ENCODE measurements at places on chromosomes 16 and 17.
A peak's percentile ranks its signal among the peaks of the same experiment; 100 is the strongest.

DNA sequence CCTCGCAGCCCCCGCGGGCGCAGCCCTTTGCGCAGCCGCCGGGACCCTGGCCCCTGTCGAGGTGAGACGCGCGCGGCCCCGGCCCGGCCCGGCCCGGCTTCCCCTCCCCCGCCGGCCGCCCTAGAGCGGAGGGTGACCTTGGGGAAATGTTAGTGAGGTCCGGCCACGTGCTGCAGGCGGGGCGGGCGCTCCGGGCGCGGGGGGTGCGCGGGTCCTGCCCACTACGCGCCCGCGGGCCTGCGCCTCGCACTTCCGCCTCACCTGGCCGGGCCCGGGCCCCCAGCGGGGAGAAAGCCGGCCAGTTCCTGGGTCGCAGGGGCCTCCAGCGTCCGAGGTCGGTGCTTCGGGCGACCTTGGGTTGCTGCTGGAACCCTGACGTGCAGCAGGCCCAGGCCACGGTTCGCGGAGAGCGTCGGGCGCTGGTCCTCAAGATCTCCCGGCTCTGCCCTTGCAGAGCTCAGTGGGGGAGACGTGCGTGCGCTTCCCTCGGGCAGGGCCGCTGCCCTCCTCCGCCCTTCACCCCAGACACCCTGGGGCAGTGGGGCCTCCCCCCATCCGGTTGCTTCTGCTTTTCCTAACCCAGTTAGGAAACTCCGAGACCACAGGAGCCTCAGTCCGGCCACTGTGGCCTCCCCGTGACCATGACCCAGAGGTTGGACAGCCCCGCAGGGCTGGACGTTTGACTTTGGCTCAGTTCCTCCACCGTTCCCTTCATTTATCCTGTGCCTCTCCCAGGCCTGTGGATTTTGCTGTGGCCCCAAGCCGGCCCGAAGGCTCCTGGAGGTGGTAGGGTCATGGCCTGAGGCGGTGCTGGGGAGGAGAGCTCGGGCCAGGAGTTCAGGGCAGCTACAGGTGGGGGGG is 791 bp downstream of the MCRIP2 start:
- DNase-seq: no peak

DNA sequence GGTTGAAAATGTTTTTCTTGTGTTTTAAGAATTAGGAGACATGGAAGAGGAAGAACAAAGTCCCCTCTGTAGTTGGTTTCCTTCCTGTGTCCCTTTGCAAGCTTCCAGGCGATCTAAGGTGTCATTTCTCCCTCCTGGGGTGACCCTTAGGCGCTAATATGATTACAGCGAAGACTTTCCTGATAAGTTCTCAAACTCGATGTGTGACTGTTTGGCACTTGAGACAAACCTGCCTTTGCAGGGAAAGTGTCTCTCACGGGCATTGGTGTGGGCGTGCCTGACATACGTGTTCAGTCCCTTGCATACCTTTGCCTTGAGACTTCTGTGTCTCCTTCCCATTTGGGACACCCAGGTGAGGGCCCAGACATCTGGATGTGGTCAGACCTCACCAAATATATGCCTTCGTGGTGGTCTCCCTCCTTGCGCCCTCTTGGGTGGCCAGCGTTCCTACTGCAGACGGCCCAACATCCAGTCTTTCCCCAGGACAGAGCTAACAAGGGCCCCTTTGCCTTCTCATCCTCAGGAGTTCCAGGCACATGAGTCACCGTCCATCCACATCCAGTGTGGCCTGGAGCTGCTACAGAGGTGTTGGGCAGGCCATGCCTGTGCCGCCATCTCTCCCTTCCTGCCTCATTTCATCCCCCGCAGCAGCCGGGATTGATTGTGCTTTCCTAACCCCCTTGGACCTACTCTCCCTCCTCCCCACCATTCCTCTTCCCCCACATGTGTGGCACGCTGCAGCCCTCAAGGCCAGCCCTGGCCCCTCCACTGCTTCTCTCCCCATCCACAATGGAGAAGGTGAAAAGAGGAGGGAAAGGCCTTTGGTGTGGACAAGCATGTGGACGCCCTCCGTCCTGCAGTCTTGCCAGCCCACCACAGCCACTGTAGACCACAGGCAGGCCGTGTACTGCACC is 3.1 kb upstream of the JPT2 start:
- no peak for DNase-seq

DNA sequence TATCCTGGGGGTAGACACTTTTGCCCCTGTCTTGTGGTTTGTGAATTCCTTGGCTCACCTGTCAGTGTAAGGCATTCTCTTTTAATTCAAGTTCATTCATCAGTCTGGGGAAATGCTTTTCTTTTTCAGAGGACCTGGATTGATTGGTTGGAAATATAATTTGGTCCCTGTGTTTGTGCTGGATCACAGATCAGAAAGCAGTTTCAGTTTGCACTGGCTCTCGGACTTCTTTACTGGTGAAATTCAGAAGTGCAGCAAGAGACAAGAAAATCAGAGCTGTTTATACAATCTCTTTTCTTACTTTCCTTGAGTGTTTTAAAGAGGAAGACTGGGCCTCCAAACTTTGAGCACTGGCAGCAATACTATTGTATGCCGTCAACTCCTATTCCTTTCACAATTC is 161.8 kb upstream of the KCNJ16 start:
- peak; percentile 3 for DNase-seq

GRCh38 chr16:29306943-29307597 is 99.4 kb downstream of the NPIPB11 start:
- no peak for DNase-seq

GRCh38 chr17:48247603-48248002 is 140.0 kb downstream of the SNX11 start:
- DNase-seq: no peak

DNA sequence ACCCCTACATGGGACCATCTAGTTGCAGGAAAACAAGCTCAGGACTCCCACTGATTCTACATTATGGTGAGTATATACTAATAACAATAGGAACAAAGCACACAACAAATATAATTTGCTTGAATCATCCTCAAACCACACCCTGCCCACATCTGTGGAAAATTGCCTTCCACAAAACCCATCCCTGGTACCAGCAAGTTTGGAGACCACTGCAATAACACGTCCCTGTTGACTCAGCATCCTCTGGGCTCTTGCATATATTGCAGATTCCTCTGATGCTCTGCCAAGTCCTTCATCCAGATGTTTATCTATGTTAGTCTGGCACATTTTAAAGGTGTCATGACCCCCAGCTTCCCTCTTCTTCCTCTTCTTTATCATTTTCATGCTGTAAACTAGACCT is 138.4 kb downstream of the PCTP start:
- no peak for DNase-seq

Measured in urinary bladder (tissue), 4 donors.